ENCODE measurements at places on chromosomes 2 and 18.

DNA sequence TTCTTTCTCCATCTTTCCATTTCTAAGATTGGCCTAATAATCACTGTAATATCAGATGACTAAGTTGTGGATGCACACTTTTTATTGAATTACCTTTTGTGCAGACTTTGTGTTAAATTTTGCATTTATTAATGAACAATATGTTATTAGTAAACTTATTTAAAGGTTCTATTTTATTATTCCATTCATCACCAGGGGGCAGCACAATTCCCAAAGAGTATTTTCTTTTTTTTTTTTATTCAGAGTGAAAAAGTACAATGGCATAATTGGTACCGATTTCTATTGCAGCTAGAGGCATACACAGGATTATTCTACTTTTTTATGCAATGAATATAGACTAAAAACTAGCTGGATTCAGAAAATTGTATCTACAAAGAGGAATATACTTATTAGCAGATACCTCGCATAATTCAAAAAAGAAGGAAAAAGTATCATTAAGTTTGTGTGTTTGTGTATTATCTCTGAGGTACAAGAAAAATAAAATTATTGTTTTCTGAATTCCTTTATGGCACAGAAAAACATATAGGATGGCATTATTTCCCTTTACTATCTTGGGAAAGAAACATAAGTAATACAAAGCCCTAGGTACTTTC is 390.6 kb downstream of the ERBB4 start:
- no peak for DNase-seq

DNA sequence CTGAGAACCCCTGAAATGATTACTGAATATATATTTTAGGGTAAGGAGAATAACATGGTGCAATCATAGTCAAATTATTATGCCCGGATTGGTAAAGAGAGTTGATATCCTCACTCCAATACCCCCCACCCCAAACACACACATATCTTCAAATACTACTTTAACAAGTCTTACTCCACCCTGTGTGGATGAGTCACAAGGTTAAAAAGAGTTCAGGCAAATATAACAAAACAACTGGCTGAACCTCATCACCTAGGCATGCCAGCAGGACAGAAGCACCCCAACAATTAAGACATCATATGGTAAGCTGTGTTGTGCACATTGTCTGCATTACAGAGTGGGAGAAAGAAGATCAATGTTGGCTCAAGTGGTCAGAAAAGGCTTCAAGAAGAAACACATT is 857.4 kb downstream of the TDRD15 start:
- no peak for DNase-seq

GRCh38 chr18:75418293-75419005 is 9.1 kb downstream of the SMIM21 start:
- DNase-seq, result no peak

GRCh38 chr2:70328921-70329561 is 27.2 kb upstream of the FAM136A start:
- no peak for DNase-seq

DNA sequence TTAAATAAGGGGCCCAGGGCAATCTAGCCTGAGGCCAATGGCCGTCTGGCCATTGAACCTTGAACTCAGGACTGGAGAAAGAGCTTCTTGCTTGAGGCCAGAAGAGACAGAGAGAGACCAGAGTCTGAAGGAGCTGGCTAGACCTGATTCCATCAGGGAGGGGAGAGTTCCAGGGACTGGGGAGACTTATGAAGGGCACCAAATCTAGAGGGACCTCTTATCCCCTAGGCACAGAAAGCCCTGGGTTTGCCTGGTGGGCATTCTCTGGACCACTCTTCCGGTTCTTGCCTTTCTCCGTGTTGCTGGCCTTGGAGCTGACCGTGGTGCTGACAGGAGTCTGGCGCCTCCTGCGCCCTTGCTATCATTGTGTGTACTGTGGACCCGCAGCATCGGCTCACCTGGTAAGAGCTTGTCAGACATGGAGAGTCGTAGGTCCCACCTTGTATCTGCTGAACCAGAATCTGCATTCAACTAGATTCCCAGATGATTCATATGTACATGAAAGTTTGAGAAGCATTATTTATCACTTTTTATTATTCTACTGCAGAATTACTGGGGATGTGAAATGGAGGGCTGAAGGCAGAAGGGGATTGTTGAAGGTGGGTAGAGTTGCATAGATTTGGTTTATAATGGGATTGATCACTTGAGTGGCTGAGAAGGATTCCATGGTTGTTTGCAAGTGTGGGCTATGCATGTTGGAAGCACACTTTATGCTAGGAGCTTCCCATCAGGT is 4.3 kb upstream of the TRPM8 start:
- DNase-seq, result no peak

- DNase-seq, result no peak
Observed at GRCh38 chr2:238097201-238097987, 2.7 kb upstream of the ESPNL start.

DNA sequence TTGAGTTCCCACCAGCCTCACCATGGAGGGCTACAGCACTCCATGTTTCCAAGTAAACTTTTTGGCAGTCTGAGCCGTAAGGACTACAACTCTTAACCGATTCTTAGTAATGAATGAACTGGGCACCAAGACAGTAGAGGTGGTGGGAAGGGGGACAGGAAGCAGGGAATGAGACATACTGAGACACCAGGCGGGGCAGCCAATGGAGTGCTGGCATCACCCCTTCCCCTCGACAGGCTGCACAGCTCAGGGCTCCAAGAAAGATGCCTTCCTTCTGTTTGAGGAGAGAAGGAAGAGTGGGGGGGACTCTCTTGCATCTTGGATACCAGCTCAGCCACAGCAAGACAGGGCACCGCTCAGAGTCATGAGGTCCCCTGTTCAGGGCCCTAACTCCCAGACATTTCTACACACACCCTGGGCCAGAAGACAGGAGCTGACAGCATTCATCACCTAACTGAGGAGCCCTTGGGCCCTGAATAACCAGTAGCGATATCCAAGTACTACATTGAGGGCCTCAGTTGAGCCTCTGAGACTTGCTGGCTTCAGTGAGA is 45.2 kb downstream of the USP34 start:
- DNase-seq, result no peak

DNA sequence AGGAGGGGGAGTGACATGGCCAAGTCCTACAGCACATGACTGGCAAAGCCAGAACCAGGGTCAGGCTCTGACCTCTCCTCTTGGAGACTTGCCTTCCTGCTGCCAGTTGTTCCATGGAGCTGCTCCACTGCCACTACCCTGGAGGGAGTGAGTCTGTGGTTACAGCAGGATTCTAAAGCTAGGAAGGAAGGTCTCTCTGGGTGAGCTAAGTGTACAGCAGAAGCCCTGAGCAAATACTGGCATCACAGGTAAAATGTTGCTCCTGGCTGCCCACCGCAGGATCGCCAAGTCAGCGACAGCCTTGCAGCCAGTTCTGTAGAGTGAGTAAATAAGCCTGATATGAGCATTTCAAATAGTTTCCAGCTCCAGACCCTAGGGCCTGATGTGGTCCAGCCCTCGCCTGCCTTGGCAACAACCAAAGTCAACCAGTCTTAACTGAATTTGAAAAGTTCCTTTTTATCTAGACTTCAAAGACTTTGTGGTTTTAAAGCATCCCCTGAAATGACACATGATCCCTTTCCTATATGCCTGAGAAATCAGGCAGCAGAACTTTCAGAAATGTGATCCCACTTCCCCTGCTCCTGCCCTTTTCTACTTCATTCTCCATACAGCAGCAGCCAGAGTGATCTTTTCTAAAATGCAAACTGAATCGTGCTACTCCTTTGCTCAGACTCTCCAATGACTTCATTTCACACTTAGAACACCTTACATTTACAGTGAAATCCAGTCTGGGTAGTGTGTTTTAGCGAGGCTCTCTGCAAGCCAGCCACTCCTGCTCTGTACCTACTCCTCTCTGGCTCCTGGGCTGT is 114.3 kb downstream of the MGAT5 start:
- no peak for DNase-seq

GRCh38 chr2:34604164-34604563 is 1005.1 kb upstream of the FAM98A start:
- DNase-seq, result no peak

GRCh38 chr2:65416945-65417344 is 15.5 kb downstream of the SPRED2 start:
- DNase-seq, result no peak

DNA sequence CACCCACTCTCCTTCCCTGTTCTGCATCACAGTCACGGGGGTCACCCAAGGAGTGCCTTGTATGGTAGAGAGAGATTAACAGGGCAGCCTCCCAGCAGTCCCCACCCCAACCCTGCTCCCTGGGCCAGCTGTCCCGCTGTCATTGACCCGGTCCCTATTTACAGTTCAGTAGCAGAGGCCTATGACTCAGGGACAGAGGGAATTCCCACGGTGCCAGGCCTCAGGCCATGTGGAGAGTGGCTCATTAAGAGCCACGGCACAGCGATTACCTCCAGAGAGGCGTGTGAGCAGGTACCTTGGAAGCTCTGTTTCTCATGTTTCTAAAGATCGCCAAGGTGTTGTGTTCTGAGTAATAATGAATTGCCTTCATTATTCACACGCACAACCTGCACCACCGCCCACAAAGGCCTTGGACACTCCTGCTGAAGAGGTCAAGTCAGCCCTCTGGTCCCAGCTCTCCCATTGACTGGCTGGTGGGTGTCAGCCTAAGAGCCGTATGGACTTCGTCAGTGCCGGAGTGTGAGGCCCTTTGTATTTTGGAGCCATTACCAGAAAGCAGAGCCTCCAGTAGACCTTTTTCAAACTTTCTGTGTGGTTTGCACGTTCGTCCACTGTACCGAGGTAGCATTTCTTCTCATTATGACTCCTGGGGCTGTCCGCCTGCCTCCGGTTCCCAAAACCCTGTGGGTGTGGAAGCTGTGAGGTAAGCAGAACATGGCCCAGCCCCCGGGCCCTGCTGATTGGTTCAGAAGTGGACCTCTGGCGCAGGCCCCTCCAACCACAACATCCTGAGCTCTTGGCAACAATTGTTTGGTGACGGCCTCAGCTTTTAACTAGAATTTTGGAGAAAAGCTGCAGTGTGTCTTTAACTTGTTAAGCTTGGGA is 47.0 kb downstream of the SERTAD2 start:
- DNase-seq, result peak; percentile 81

GRCh38 chr2:62904344-62904743 is 146.3 kb upstream of the OTX1 start:
- DNase-seq, result no peak

GRCh38 chr2:165191096-165191728 is 12.6 kb downstream of the SCN3A start:
- no peak for DNase-seq

- DNase-seq, result no peak
Observed at GRCh38 chr18:3177902-3178687, 41.7 kb downstream of the MYOM1 start.

DNA sequence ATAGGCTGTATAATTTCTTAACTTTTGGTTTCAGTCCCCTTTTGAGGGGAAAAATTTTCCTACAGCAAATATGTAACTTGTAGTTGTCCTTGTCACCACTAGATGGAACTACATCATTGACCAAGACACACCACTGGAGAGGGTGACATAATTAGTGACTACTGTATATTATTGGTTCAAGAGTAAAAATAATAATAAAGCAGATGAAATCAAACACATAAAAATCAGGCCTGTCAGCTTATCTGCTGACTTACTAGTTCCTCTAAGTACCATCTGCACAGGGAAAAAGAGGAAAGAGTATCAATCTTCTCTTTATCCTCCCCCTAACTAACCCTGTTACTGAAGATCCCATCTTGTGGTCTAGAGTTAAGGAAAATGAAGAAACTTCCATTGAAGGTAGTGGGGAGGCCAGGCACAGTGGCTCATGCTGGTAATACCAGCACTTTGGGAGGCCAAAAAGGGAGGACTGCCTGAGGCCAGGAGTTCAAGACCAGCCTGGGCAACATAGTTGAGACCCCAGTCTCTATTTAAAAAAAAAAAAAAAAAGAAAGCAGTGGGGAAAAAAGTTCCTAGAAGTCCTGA is 29.6 kb upstream of the ENOSF1 start:
- DNase-seq, result no peak

GRCh38 chr18:33560686-33561370 is 17.2 kb upstream of the ASXL3 start:
- DNase-seq, result no peak

GRCh38 chr18:22846088-22846683 is 86.9 kb upstream of the RBBP8 start:
- no peak for DNase-seq

DNA sequence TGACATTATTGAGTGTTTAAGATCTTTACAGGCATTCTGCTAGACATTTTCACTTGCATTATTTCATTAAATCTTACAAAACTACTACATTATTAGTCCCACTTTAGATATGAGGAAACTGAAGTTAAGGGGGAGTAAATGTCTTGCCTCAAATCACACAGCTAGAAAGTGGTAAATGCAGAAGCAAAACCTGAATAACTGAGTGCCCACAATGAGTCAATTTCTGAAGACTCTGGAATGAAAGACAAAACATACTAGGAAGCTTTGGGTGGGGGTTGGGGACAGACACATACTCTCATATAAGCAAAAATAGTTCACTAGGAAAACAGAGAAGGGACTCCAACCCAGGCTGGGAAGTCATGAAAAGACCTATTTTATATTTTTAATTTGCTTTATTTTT is 214.4 kb upstream of the LRATD1 start:
- no peak for DNase-seq

DNA sequence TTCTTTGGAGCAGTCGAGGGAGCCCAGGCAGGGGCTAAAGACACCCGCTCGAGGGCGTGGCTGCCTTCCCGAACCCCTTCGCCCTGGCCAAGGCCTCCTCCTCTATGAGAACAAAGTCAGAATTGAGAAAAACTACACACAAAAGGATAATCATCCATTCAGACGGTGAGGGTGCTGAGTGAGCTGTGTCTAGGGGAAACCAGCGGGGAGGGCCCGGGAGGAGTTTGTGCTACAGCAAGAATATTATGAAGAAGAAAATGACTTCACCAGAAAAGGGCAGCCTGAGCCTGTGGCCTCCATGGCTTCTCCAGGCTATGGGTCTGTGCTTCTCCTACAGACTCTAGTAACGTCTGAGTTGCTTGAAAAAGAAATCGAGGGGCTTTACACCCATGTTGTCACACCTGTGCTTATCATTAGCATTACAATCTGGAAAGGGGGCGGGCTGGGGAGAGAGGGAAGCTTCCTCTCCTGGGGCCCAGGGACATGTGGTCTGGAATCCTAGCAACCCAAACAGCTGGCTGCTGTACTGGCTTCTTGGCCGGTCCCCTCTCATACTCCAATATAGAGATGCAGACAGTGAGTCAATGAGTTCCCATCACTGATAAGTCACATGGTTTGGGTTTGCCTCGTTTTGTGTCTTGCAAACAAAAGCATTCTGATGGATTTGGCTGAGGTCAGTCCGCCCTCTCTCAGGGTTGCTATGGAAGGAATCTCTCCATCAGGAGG is 52.0 kb upstream of the ARL4C start:
- DNase-seq, result no peak

DNA sequence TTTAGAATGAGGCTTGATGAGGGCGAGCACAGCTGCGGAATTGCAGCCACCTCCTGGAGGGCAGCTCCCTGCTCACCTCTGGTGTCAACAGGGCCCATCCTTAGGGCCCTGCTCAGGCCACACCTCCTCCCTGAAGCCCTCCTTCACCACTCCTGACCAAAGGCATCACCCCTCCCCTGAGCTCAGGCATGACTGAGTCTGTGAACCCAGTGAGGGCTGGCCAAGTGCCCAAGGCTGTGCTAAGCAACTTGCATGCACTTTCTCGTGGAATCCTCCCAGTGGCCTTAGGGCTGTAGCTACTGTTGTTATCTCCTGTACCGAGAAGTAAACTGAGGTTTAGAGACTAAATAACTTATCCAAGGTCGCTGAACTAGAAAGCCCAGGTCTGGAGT is 101.7 kb downstream of the KLHL29 start:
- DNase-seq, result no peak

Data from stimulated activated CD4-positive, alpha-beta T cell treated with anti-CD3 and anti-CD28 coated beads, Interleukin-12 subunit alpha, Interleukin-12 subunit beta, amount 100 ng/mL, for 48 hours (primary cell).